Left kidney (tissue), 8 donors: ENCODE measurements at places on chromosomes 4 and X. TPM values are rescaled to one million over a fixed set of nuclear protein-coding genes. Genes with fewer than 3 reads are reported as not detected.

DNA sequence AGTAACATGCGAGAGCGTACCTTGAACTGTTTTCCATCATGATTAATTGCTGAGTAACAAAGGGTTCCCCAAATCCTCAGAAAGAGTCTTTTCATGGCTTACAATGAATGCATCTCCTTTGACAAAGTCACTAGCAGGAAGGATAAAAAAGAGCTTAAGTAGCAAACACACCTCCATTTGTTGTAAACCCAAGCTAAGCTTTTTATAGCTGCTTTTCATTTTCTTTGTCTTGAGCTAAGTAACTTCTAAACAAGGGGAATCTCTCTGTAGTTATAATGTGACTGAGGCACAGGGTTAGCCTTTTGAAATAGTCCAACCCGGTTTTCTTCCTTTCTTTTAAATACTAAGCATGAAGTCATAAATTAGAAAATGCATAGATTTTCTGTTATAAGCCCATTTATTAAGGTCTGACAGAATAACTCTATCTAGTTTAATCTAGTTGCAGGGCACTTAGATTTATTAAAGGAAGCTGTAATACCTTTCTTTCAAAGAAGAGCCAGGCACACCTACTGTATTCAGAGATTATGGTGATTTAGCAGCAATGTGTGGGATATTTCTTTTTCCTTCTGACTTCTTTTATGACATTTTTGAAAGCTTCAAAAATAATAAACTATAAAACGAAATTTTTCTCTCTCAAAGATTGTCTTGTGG is 226.9 kb upstream of the SMIM31 start:
- DNase-seq: no peak

GRCh38 chr4:153127760-153128494 is 76.3 kb upstream of the TRIM2 start:
- peak; percentile 90 for DNase-seq

DNA sequence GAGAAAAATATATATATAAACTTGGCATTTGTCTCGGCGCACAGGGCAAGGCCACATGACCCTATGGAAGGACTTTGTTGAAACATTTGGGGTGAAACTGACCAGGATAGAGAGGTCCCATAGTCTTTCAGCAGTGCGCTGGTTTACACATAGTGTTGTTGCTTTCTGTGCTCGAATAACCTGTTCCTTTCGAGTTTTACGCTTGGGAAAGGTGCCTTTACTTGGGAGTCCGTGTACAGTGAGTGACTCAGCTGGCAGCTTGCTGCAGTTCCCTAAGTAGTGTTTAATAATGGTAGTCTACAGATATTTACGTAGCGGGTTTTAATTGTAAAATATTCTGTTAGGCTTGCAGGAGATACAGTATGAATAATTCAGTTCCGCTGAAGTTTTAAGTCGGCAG is 578 bp downstream of the APOOL start:
- peak; percentile 3 for DNase-seq

- no peak for DNase-seq
Observed at GRCh38 chrX:46860557-46860956, 23.7 kb downstream of the RP2 start.

- no peak for DNase-seq
Observed at GRCh38 chr4:147933316-147933715, 201.4 kb downstream of the ARHGAP10 start.

GRCh38 chrX:33447285-33447684 is 235.9 kb upstream of the DMD start:
- no peak for DNase-seq

DNA sequence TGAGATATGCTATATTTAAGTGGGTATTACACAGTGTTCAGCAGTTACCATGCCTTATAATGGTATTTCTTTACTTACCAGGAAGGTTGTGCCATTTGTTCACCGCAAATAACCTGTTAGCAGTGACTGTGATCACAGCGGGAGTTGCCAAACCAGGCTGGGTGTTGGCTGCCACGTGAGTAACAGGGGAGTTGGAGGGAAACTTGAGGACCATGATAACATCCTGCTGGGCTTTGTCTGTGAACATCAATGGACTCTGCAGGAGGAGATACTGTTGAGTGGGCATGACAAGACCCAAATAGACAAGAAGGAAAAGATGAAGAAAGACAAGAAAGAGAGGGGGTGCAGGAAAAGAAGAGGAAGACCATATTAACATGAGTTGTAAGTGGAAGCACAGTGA is 242.9 kb downstream of the DCLK2 start:
- no peak for DNase-seq

DNA sequence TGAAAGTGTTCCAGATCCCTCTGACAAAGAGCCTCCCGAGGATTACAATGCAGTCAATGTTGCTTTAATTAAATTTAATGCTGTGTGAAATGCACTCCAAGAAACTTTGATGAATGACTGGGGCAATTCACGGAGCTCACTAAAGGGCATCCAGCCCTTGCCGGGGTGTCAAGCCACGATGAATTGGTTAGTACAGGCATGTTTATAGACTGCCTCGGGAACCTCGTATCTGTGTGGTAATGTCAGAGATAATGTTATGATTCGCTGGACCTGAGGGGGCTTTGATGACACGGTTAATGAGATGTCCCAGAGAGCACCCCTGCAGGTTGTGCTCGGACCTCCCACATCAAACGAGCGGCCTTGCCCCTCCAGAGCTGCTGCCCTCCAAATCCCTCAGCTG is 428.8 kb downstream of the NKX6-1 start:
- DNase-seq: peak; percentile 56

GRCh38 chrX:119488749-119489148 is 20.5 kb downstream of the SLC25A5 start:
- no peak for DNase-seq

DNA sequence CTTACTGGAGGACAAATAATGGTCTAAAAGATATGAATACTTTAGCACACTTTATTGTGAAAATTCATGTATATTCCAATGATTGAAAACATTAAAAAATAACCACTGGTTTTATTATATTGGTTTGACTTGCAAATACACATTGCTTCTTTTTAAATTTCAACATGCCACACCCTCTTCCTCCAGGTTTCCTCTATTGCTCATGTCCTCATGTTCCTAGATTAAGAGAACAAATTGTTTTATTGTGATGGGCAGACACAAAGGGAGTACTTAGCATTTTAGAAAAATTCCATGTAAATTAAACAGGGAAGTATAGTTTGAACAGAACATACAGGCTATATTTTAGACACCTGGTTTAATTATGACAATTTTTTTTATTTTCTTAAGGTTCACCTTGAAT is 230.6 kb upstream of the GPRIN3 start:
- DNase-seq: no peak

- peak; percentile 44 for DNase-seq
Observed at GRCh38 chrX:153488231-153488914, 6.4 kb upstream of the BGN start.

GRCh38 chr4:20454515-20454914 is 202.8 kb downstream of the SLIT2 start:
- no peak for DNase-seq

DNA sequence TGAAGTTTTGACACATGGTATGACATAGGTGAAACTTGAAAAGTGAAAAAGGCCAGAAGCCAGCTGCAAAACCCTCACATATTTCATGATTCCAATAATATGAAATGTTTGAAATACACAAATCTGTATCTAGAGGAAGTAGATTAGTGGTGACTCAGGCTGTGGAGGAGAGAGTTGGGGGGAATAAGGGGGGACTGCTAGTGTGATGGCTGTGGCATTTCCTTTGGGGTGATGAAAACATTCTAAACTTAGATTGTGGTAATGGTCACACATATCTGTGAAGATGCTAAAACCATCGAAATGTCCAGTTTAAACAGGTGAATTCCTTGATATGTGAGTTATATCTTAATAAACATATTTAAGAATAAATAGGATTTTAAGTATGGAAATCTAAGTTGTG is 343.5 kb upstream of the SFRP2 start:
- no peak for DNase-seq

EDA2R gene
- 0.83 TPM for polyA plus RNA-seq

AMOT gene
- polyA plus RNA-seq: 80.5 TPM

ASB12 gene
- 0.53 TPM for polyA plus RNA-seq

KLB gene
- 0.27 TPM for polyA plus RNA-seq

TRIM75 gene
- polyA plus RNA-seq: 0.10 TPM

FAM9B gene
- 0.25 TPM for polyA plus RNA-seq
